ENCODE measurements at places on chromosomes 2 and 18.

GRCh38 chr18:9435041-9435440 is 40.3 kb upstream of the RALBP1 start:
- DNase-seq: no peak

GRCh38 chr2:149365931-149366583 is 35.7 kb downstream of the LYPD6 start:
- peak; percentile 38 for DNase-seq

GRCh38 chr2:27806311-27807059 is 35.0 kb downstream of the MRPL33 start:
- DNase-seq: no peak

GRCh38 chr2:175461839-175462238 is 280.3 kb upstream of the ATP5MC3 start:
- DNase-seq: no peak

DNA sequence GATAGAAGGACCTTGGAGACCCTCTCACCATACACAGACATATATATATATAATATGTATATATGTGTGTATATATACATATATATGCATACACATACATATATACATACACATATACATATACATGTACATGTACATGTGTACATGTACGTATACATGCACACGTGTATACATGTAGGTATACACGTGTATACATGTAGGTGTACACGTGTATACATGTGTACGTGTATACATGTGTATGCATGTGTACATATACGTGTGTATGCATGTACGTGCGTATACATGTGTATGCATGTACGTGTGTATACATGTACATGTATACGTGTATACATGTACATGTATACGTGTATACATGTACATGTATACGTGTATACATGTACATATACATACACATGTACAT is 54.5 kb downstream of the DPP10 start:
- DNase-seq: no peak

GRCh38 chr2:239392688-239393387 is 8.0 kb downstream of the HDAC4 start:
- peak; percentile 47 for DNase-seq

DNA sequence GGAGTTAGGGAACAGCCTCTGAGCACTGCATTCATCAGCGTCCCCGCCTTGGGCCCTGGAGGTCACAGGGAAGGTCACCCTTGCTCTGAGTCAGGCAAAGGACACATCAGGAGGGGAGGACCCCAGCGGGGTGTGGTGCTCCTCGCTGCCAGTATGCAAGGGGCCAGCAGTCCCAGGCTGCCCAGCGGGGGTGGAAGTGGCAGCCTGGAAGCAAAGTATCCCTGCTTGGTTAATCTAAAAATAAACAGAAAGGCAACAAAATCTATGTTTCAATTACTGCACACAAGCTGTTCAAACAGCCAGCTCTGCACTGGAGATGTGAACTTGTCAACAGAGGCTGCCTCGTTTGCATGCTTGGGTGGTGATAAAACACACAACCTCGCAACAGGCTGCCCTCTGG is 164.1 kb downstream of the KLHL29 start:
- DNase-seq: no peak

- no peak for DNase-seq
Observed at GRCh38 chr2:56682397-56682760, 498.6 kb downstream of the CCDC85A start.

GRCh38 chr2:226575928-226576327 is 223.7 kb downstream of the IRS1 start:
- DNase-seq: no peak

DNA sequence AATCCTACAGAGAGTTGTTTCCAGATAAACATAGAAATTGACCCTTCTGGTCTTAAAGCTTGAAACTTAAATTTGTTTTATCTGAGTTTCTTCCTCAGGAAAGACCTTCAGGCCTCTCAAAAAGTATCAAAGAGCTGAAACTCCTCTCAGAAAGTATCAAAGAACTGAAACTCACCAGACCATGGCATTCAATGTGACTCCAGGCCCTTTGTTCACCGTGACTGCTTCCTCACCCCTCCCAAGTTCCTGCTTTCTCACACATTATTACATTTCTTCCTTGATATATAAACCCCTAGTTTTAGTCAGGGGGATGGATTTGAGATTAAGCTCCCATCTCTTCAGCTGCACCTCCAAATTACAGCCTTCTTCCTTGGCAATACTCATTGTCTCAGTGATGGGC is 6.0 kb downstream of the ANKMY1 start:
- DNase-seq: no peak

- no peak for DNase-seq
Observed at GRCh38 chr2:127165539-127165935, 54.6 kb downstream of the CYP27C1 start.

GRCh38 chr2:5515693-5516092 is 176.5 kb upstream of the SOX11 start:
- DNase-seq: no peak

DNA sequence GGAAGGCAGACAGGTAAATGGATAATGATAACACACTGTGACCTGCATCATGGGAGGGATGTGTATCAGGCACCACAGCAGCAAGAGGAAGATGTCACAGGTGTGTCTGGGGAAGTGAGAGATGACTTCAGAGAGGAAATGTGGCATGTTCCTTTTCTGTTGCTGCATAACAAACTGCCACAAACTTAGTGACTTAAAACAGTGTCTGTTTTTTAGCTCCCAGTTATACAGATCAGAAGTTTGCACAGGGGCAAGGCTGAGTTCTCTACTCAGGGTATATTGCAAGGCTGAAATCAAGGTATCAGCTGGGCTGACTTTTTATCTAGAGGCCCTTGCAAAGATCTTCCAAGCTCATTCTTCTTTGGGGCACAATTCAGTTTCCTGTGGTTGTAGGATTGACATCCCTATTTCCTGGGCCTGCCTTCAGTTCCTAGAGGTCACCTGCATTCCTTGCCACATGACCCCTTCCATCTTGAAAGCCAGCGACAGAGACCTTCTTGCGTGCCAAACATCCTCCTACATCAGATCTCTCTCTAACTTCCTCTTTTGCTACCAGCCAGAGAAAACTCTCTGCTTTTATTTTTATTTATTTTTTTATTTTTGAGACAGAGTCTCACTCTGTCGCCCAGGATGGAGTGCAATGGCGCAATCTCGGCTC is 2.1 kb upstream of the MAP3K2 start:
- DNase-seq: no peak

DNA sequence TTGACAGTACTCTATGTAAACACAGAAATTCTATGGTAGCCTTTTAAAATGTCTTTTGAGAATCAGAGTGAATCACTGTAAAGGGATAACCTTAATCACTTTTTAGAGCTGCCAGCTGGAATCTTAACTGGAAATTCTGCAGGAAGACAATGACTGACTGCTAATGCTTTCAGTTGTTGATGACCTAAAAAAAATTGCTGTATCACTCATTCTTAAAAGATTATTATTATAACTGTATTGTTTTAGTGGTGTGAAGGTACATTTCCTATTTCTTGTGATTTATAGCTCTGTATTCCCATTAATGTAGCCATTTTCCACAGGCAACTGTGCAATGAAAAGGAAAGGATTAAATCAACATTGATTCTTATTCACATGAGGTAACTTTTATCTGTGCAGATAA is 260.5 kb downstream of the CALCRL start:
- DNase-seq: no peak
